NCI-H1694 treated with DMSO at 0.1 percent for 48 hours (cell line): ENCODE measurements at places on chromosomes 4 and X.

DNA sequence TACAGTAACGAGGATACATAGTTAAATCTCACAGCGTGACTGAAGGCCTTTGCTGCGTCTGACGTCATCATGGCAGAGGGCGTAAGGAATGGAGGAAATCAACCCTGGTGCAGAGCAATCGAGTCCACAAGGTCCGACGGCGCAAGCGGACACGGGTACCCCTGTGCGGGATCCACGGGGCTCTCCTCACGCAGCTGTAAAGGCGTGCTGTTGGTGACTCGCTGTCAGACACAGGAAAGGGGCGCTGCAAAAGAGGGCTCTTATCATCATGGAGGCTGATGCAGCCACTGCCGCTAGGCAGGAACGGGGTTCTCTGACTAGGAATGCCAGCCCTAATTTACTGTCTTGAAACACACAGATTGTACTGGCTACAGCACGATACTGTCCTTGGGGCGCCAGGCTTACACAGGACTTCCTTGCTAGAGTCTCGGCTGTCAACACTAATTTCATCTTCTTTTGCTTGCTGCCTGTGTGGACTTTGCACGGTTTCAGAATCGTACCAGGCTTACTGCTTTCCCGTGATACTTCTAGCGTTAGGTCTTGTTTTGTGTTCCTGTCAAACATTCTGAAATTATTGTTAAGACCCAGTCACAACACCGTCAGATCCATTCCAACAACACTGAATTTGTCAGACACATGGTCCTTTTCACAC is 13.6 kb downstream of the RNF212 start:
- no peak for DNase-seq

GRCh38 chr4:112589206-112589605 is 47.5 kb downstream of the ZGRF1 start:
- DNase-seq: no peak

DNA sequence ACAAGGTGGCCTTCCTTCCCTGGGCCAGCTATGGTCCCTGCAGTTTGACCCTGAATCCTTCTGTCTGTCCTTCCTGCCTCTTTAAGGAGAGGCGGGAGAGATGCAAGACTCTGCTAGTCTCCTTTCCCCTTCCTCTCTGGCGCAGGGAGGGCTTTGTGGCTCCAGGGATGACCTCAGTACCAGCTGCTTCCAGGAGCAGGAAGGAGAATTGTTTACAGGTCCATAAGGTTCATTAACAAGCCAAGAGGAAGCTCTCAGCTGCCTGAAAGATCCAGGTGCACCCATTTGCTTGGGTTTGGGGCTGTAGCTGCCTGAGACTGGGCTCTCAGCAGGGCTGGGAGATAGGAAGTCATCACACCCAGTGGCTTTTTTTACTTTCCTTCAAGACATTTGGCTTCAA is 4.0 kb upstream of the FATE1 start:
- DNase-seq: no peak

DNA sequence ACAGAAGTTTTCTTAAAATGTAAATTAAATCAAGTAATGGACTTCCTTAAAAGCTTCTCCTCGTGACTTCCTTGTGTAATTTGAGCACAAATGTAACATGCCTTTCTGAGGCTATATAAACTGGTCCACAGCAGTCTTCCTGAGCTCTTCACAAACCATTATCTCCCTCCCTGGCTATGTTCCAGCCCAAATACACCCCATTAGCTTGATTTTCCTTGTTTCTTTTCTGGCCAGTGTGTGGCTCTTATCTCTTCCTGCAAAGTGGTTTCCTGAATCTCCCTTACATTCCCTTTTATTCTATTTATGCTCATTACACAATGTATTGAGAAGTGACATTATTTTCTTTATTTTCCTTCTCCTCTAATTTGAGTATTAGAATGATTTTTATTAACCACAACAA is 1085.3 kb upstream of the PCDH10 start:
- no peak for DNase-seq

DNA sequence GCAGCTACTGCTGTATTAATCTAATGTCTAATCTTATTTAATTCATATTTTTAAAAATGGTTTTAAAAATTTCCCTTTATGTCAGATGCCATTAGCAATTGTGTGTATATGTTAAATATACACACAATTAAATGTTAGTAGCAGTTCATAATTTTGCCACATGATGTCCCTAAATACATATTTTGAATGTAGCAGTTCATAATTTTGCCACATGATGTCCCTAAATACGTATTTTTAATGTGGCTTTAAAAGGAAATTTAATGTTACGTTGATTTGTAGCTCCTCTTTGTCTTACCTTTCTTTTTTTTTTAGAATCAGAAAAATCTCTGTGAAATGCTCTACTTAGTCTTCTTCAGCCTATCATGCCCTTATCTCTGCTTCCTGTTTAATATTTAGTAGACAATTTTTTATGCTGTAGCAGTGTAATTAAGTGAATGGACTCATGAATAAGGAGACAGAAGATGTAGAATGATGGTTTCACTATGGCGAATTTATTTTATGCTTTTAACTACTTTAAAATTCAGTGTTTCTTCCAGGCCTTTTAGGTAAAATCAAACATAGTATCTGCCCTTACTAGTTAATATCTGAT is 26.1 kb downstream of the RBM46 start:
- DNase-seq: peak; percentile 50

DNA sequence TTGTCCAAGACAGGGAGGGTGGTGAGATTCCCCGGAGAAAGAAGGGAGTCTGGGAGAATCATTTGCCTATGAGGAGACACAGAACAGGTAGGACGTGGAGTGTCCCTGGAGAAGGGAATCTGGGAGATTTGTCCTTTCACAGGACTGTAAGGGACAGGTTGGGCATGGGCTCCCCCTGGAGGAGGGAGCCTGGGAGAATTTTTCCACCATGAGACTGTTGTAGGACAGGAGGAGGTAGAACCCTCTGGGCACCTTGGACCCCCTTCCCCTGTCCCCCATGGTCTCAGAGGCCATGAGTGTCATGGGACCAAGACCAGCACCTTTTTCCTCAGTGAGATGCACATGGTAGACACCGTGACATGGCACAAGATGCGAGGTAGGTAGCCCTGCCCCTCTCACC is 2.8 kb downstream of the PORCN start:
- DNase-seq: no peak

- no peak for DNase-seq
Measured at GRCh38 chr4:142752202-142752786, 93.8 kb downstream of the INPP4B start.

GRCh38 chrX:145716226-145716625 is 101.4 kb upstream of the SLITRK2 start:
- DNase-seq: no peak
